ENCODE measurements at places on chromosomes 6 and 20.

GRCh38 chr6:8881663-8882062 lies 446.3 kb upstream of the SLC35B3 start:
- no peak for DNase-seq

GRCh38 chr20:1535420-1536175 lies 21.9 kb downstream of the SIRPD start:
- DNase-seq: no peak

GRCh38 chr6:38937839-38938613 lies 110.6 kb upstream of the GLP1R start:
- DNase-seq: no peak

GRCh38 chr6:29651413-29652197 lies 5.3 kb upstream of the MOG start:
- no peak for DNase-seq

- no peak for DNase-seq
These were observed 77.0 kb downstream of the TAF4 start for GRCh38 chr20:61988665-61989064.

DNA sequence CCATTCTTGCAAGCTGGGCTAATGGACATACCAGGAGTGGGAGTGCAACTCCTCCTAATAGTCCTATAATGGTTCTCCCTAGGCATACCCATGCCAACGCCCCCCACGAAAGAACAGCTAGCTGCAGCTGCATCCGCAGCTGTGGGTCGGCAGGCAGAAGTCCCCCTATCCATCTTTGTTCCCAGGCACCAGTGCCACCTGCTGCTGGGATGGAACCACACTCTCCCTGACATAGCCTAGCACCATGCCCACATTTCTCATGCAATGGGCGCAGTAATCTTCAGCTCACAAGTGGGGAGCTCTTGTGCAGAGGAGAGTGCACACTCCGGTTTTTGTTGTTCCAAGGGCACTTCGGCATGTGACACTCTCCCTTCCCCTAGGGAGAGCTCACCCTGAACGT lies 567.8 kb downstream of the GRIK2 start:
- DNase-seq: no peak

DNA sequence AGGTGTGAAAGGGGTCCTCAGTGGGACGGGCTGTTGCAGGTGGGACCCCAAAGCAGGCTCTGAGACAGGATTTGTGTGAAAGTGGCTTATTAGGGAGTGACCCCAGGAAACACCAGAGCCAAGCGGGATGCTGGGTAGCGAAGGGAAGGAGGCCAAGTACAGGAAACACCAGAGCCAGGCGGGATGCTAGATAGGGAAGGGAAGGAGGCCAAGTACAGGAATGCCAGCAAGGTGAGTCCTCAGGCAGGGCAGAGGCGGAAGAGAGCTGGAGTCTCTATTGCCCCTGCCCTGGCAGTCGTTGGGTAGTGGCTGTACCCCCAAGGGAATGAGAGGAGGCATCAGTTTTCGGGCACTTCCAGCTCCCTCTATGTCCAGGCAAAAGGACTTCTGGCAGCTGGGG lies 30.5 kb upstream of the TGM2 start:
- DNase-seq: no peak

- DNase-seq: no peak
These were observed 83.0 kb upstream of the ELOVL5 start for GRCh38 chr6:53431704-53432103.

DNA sequence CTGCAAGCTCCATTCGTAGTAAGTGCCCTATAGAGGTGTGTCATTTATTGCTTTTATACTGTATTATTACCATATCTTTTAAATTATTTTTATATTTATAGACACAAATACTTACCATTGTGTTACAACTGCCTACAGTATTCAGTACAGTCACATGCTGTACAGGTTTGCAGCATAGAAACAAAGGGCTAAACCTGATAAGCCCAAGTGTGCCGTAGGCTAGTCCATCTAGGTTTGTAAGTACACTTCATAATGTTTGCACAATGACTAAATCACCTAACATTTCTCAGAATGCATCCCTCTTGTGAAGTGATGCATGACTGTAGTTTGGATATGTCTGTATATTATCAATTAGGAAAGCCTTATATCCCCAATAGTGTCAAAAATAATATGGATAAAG lies 122.8 kb downstream of the CLVS2 start:
- no peak for DNase-seq

GRCh38 chr6:111358454-111358853 lies 124.6 kb downstream of the REV3L start:
- DNase-seq: no peak
